ENCODE measurements at places on chromosomes 13 and 19.
A peak's percentile ranks its signal among the peaks of the same experiment; 100 is the strongest.

GRCh38 chr13:20258963-20259288 is 26.8 kb upstream of the GJB6 start:
- no peak for DNase-seq

GRCh38 chr13:20814224-20814910 is 40.6 kb upstream of the EEF1AKMT1 start:
- no peak for DNase-seq

DNA sequence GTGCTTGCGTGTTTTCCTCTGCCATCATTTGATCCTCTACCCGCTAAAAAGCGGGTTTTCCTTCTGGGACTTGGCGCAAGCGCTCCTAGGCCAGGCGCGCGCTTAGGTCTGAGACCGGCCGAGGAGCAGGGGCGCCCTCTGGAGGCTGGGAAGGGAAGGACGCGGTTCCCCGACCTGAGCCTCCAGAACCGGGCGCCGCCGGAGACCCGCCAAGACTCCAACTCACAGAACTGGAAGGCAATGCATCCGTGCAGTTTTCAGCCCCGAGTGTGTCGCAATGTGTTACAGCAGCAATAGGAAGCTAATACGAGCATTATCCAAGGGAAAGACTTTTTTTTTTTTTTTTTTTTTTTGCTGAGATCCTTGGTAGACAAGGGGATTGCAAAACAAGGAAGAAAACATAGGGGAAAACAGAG is 190.9 kb downstream of the COL4A1 start:
- DNase-seq = no peak

DNA sequence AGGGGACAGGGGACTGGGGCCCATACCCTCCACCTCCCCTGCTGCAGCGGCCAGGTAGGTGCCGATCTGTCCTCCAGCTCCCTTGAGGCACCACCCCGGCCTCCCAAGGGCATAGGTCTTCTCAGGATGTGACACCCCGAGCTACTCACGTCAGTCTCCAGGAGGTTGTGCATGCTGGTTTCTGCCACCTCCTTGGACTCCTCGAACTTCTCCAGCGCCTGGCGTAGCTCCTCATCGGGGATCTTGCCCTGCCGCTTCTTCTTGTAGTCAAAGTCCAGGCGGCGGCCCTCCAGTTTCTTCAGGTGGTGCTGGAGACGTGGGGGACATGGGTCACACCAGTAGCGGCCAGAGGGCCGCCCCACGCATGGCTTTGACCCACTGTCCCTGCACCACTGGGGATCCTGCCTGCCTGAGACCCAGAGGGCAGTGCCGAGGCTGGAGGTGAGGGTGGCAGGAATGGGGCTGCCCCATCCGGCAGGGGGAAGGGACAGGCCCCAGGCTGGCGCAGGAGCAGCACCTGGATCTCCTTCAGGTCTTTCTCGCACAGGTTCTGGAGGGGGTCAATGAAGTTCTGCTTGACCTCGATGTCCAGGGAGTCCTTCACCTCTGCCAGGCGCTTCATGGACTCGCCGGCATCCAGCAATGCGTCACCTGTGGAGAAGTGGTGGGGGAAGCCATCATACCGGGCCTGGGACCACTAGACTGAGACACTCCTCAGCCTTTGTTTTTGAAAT is 20.4 kb downstream of the MPND start:
- no peak for DNase-seq

GRCh38 chr19:2122982-2123381 is 26.3 kb downstream of the IZUMO4 start:
- no peak for DNase-seq

- peak; percentile 62 for DNase-seq
Measured at GRCh38 chr19:42176990-42177685, 40.3 kb downstream of the DEDD2 start.

GRCh38 chr13:43411741-43412140 is 375.0 kb downstream of the ENOX1 start:
- no peak for DNase-seq

- DNase-seq = no peak
Measured at GRCh38 chr13:25169951-25170553, 2.0 kb downstream of the AMER2 start.

DNA sequence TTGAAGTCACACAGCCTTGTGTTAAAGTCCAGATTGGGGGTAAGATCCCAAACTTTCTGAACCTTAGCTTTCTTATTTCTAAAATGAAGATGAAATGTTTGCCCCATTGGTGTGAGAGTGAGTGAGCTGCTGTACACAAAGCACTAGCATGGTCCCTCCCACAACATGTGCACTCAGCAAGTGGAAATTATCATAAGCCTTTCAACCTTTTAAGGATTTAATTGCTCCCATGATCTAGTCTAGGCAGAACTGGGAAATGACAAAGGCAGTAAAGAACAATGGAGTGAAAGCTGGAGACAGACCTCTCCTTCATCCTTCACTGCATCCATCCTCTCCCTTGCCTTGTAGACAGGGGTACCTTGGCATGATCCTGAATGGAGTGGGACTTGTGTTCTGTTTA is 76.0 kb upstream of the GPR12 start:
- DNase-seq = no peak

GRCh38 chr19:4829001-4829712 is 2.4 kb downstream of the TICAM1 start:
- DNase-seq = no peak

DNA sequence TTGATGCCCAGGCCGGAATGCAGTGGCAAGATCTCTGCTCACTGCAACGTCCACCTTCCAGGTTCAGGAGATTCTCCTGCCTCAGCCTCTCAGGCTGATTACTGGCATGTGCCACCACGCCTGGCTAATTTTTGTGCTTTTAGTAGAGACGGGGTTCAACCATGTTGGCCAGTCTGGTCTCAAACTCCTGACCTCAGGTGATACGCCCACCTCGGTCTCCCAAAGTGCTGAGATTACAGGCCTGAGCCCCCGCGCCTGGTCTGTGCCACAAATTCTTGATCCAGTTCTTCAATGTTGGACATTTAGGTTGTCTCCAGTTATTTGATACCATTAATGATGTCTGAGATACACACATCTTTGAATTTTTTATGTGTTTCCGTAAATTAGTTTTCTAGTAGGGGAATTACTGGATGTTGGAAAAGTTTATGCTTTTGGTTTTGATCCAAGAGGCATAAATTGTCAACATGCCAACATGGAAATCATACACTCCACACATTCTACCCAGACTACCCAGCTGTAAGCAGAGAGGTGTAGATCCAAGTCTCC is 525 bp upstream of the COG3 start:
- no peak for DNase-seq

DNA sequence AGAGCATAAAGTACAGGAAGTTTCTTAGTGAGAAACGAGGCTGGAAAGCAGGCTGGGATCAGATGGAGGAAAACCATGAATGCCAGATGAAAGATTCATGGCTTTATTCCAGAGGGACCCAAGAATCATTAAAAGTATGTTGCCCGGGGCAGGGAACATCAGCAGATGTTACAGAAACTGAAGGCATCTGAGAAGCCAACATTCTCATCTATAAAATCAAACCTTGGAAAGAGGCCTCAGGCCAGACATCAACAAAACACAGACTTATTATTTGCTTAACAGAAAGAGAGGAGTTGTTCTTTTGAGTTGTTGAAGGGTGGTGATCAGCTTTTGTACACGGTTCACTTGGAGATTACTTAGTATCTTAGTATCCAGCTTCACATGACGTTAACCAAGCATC is 543.6 kb downstream of the RFC3 start:
- no peak for DNase-seq

DNA sequence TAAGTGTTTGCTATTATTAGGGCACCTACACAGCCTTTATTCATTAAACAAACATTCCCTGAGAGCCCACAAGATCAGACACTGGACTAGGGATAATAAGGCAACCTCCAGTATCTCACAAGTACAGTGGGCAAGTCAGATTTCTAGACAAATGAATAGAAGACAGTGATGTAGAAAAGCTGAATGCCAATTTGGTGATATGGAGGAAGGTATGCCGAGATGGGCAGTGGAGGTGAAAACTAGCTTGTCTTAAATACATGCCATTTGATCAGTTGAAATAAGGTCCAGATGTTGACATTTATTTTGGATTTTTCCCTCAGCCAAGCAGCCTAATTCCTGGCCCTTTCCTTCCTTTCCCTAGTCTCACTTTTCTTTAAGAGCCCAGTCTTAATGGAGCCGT is 130.3 kb downstream of the RXFP2 start:
- no peak for DNase-seq

- no peak for DNase-seq
Measured at GRCh38 chr19:6750062-6750461, 10.6 kb downstream of the TRIP10 start.

- no peak for DNase-seq
Measured at GRCh38 chr19:1076046-1076386, 9.0 kb downstream of the ARHGAP45 start.

DNA sequence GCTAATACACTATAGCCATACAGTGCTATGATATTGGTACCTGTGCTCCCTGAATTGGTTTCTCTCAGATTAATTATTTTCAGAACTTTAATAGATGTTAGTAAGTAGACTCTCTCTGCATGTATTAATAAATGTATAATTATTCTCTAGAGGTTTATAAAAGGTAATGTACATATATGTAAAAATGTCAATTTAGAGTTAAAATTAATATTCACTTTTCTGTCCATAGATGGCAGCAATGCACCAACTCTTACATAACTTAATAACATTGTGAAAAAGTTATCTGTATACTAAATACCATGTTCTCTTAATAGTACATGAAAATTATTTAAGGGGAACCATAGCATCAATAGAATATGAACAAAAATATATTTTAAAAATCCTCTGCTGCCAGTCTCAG is 515.0 kb upstream of the KLHL1 start:
- DNase-seq = no peak

DNA sequence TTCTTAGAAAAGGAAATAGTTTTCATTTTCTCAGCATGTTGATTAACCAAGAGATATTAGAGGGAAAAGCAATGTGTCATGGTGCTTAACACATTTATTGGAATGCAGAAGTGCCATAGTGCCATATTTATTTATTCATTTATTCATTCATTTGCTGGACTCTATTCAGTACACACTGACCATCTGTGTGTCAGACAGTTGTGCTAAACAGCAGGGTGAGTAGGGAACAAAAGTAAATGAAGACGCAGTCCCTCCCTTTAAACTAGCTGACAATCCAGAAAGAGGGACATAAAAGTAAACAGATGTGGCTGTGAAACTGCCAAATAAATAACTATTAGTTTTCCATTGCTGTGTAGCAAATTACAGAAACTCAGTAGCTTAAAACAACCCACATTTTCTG is 323.7 kb downstream of the MTUS2 start:
- no peak for DNase-seq

- peak; percentile 39 for DNase-seq
Measured at GRCh38 chr19:33771384-33772101, 25.1 kb upstream of the KCTD15 start.

GRCh38 chr13:110305001-110305400 is 2.0 kb downstream of the COL4A1 start:
- no peak for DNase-seq

- no peak for DNase-seq
Measured at GRCh38 chr19:16153582-16154336, 10.3 kb downstream of the HSH2D start.

DNA sequence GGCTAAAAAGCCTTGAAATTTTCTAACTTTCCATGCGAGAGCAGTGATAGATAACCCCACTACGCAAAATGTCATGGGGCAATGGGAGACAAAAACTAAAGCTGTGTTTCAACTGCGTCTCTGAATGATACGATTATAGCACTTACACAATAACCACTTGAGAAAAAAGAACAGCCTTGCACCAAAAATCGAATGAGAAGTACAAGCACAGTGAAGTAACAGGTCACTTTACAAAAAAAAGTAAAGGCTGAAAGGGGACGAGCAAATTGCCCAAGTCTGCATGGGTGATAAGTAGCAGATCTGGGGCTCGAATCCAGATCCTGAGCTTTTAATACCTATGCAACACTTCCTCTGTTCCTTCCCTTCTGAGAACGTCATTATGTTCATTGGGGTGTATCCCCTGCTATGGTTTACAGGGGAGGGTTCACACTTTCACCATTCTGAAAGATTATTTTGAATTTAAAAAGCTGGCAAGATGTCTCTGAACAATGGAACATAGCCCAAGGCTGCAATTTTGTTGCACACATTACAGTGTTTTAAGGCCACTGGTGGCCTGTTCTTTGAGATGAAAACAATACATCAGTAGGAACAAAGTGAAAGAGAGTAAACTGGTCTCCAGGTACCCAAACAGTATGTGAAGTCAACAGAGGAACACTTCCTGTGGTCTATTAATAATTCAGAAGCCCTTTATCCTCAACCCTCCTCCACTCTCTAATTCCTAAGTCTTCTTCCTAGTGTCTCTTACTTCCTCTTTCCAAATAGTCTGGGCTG is 3.2 kb downstream of the CPB2 start:
- DNase-seq = no peak

DNA sequence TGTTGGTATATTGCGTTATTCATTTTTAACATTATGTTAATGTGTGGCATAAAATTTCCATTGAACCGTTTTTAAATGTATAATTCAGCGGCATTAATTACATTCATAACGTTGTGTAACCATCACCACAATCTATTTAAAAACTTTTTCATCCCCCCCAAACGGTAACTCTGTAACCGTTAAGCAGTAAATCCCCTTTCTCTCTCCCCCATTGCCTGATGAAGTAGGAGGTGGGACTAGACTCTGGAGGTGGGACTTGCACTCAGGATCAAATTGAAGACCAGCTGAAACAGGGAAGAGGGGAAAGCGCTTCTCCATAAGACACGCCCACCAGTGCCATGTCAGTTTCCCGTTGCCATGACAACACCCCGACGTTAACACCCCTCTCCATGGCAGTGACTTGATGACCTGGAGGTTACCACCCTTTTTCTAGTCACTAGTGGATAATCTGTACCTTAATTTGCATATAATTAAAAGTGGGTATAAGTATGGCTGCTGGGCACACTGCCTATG is 16.8 kb downstream of the CLEC11A start:
- DNase-seq = no peak

GRCh38 chr13:111855191-111855590 is 211.8 kb upstream of the SOX1 start:
- no peak for DNase-seq

- DNase-seq = no peak
Measured at GRCh38 chr19:3603121-3603811, 3.4 kb downstream of the TBXA2R start.

GRCh38 chr19:2282062-2282861 is at the start of gene PEAK3:
Gene PEAK3 (minus strand): TSS chr19:2282175. CDS start chr19:2280931, 1,244 bp downstream.
- no peak for DNase-seq

GRCh38 chr19:41700381-41701195 is 7.8 kb upstream of the CEACAM5 start:
- DNase-seq = no peak

DNA sequence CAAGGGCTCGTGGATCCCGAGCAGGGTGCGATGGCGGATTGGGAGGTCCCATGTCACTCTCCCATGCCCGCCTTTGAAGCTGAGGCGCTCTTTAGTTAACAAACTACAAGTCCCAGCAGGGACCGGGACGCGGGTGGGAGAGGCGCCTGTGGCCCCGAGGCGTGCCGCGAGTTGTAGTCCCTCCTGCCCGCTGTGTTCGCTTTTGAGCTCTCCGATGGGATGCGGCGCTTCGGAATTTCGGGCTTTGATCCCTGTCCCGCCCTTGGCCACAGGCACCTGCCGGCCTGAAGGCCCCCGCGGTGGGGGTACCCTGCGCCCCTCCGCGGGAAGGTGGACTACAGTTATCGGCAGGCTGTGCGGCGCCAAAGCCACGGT is 11.0 kb downstream of the CYTH2 start:
- no peak for DNase-seq

- no peak for DNase-seq
Measured at GRCh38 chr13:80100636-80101035, 240.3 kb downstream of the SPRY2 start.

Data from activated T-helper 1 cell treated with anti-CD3 and anti-CD28 coated beads, Interleukin-2, amount 50 U/mL, for 16 hours (primary cell).